ENCODE measurements at places on chromosomes 7 and 10.

GRCh38 chr7:77561352-77561751, 24.3 kb downstream of the PTPN12 start:
- DNase-seq: no peak

GRCh38 chr7:116305485-116306408, 95.4 kb downstream of the TES start:
- DNase-seq: no peak

DNA sequence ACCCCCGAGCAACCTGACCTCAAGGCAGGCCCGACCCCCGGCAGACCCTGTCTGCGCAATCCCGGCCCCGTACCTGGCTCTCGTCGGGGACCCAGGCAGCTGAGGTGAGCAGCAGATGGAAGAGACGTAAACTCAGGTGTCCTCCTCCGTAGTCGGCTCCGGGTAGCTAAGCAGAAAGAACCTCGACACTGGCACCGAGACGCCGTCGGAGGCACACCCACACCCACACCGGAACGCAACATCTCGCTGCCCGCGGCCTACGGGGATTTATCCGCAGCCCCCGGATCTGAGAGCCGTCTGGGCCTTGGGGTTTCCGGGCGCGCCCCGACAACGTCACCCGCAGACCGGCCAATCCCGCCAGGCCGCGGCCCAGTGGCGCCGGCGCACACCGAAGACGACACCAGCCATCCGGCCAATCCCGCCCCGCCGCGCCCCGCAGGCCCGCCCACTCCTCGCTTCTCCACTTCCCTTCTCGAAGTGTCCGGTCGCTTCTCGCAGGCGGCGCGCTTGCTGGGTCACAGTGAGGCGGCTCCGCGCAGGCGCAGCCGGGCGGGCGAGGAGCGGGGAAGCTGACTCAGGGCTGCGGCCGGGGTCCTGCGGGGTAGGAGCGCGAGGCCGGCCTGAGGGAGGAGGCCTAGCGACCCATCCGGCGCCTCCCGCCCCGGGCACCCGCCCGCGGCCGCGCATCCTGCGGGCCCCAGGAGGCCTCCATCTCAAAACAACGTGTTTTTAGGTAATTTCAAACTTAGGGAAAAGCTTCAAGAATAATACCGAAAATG, at the start of gene ZFAND2A:
ZFAND2A (minus strand) TSS at position 306 of the 779 bp plus-strand sequence. CDS start 1,984 bp downstream, outside the sequence.
- peak; percentile 95 for DNase-seq

DNA sequence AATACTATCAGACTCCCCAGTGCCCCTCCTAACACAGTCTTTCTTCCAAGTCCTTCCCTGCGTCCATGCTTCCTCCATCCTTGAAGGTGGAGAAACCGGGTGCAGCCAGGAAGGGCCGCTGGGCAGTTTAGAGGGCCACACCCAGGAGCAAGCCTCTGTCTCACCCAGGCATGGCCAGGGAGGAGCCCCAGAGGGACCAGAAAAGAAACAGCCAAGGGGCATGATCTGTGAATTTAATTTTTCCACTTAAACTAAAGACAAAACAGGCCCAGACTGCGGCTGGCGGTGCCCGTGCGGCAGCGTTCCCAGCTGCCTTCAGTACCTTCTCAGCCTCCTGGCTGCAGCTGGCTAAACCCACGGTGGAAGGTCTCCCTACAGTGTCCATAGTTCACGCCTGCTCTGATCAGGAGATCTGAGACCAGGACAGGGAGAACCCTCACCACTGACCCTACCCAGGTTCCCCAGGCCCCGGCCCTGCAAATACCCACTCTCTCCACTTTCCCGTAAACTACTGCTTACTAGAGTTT, 12.9 kb downstream of the UNCX start:
- no peak for DNase-seq

DNA sequence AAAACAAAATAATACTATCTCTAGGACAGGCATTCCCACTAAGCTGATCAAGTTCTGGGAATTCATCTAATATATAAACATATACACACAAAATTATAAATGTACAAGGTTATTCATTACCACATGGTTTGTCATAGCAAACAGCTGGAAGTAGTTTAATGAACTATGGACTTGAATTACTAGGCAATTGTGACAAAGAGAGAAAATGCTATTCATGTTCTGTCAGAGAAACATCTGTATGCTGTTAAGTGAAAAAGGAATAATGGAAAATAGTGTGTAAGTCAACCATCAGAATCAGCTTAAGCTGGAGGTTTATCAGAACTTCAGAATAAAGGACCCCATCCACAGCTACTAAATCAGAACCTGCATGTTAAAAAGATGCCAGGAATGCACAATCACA, 2.8 kb downstream of the ZNF248 start:
- DNase-seq: no peak

DNA sequence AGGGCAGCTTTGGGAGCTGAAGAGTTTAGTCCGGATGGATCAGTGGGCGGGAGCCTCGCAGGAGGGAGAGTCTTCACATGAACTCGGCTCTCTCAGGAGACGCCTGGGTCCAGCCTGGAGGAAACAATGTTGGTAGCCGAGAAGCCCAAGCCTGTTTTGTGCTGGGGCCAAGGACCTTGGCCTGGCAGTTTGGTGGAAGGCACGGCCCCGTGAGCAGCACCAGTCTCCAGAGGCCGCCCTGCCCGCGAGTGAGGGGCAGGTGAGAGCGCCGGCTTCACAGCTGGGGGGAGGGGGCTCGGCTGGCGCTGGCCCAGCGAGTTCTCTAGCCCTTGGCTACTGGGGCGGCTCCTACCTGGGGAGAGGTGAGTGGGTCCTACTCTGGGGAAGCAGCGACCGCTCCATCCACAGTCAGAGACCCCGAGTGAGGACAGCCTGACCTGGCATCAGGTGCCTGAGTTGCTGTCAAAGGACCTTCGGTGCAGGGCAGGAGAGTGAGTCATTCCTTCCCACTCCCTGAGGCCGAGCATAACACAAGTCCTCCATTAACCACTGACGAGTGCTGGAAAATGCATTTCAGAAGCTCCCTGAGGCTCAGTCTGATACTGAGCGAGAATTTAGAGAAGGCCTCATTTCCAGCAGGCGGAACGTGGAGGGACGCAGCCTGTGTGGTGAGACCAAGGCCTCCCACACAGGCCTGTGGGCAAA, 89.3 kb upstream of the DIP2C start:
- DNase-seq: no peak

GRCh38 chr10:16520900-16521299, 779 bp downstream of the C1QL3 start:
- no peak for DNase-seq

DNA sequence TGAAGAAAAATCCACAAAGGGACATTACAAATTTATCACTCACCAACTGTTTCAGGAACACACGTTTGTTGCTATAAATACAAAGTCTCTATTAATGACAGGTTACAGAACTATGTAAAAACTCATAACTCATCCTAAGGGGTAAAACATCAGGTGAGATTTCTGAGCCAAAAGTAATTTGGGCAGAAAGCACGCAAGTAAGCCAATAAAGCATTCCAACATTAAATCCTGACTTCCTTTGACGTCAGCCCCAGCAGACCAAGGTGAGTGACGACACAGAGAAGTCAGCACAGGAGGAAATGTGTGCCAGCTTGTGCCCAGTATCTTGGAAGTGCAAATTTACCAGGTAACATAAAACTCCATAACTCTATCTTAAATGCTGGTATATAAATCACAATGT, 45.7 kb downstream of the IMMP2L start:
- no peak for DNase-seq

DNA sequence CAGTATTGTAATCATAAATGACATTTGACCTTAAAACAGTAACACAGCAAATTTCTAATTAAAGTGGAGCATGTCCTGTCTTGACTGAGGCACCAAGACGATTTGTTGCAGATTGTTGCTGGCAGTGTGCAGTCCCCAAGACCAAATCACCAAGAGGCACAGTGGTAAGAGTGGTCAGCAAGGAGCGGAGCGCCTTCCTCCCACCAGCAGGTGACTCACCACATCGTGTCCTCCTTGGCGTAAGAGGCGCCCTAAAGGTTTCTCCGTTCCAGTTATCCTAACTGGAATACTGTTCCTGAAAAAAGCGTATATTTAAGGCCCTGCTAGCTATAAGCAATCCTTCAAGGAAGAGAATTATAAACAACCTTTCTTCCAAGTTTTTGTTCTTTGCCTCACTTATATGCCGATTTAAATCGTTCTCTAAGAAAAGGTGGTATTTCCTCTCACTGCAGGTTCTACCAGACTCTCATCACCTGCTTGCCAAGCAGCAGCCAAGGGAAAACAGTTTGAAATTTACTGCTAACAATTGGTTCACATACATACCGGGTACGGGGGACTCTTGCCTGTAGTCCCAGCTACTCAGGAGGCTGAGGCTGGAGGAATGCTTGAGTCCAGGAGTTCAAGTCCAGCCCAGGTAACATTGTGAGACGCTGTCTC, 10.7 kb upstream of the REPIN1 start:
- DNase-seq: no peak

DNA sequence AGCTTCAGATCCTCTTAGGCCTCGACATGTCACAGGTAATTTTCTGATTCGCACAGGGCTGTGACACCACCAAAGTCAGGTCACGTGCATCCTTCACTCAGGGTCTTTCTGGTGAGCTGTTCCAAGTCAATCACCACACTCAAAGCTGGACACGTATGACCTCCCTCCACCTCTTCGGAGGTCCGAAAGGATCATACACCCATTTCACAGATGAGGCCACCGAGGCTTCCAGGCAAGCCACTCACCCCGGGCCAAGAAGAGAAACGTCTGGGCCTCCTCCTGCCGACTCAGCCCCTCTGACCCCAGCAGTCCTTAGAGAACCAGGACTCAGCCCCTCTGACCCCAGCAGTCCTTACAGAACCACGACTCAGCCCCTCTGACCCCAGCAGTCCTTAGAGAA, 74.6 kb downstream of the FOXL3 start:
- DNase-seq: no peak

GRCh38 chr10:44980309-44981171, 1.9 kb upstream of the DEPP1 start:
- no peak for DNase-seq

DNA sequence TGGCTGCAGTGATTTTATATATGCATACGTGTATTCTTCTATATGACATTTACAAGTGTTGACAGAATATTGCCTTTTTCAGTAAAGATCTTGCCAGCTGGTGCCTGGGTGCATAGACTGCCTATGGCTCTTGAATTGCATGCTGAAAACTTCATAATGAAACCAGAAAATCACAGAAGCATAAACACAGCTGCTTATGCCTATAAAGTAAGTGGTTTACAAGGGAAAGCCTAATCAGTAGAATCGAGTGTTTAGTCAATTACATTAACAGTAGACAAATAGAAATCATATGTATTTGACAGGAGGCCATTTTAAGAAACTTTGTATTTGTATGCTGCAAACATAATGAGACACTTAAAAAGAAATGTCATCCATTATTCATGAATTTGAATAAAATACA, 82.5 kb downstream of the TMEM168 start:
- DNase-seq: no peak

DNA sequence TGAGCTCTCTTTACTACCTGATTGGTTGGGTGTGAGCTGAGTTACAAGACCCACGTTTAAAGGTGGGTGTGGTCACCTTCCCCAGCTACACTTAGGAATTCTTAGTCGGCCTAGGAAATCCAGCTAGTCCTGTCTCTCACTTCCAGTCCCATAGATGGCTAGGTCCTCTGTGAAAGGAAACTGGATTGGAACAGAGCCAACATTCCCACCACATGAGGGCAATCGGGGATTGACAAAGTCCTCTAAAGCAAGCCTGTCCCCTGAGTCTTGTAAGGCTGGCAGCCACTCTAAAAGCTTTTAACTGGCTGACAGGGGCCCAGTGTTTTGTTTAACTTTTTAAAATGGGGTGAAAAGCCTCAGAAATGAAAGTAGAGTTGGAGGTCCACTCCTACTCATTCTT, 15.1 kb upstream of the CROT start:
- DNase-seq: no peak

- no peak for DNase-seq
Measured at GRCh38 chr7:106314875-106315274, 30.1 kb upstream of the NAMPT start.
